ENCODE measurements at places on chromosomes 7 and 10. TPM values are rescaled to one million over a fixed set of nuclear protein-coding genes. Genes with fewer than 3 reads are reported as not detected.

DNA sequence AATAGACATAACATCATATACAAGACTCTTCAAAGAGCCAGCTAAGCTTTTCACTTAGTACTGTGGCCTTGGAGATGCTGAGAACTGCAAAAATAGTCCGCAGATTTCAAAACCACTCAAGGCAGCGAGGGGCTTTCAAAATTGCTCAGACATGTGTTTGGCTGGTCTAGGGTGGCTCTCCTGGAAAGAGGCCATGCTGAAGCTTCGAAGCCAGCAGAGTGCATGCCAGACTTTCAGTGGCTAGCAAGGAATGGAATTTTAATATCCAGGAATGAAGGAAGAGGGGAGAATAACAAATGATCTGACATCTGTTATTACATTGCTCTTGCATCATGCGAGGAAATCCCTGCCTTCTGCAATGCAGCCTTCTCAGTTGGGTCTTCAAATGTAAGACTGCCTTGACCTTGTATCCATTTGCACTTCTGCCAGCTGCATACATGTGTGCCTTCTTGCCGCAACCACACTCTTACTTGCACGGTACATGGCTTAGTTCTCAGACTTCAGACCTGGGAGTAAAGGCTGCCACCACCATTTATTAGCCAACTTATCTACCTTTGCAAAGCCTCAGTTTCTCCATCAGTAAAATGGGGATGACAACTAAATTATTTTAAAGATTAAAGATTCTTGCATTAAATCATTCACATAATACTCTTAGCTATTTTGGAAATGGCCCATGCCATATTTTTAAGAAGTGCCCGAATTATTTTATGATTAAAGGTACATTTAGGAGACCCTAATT, 55.9 kb downstream of the ITIH5 start:
- DNase-seq = no peak

Gene CHST15
- 0.47 TPM for total RNA-seq

Gene MOGAT3
- total RNA-seq = not detected

Gene CAV1
- not detected for total RNA-seq

DNA sequence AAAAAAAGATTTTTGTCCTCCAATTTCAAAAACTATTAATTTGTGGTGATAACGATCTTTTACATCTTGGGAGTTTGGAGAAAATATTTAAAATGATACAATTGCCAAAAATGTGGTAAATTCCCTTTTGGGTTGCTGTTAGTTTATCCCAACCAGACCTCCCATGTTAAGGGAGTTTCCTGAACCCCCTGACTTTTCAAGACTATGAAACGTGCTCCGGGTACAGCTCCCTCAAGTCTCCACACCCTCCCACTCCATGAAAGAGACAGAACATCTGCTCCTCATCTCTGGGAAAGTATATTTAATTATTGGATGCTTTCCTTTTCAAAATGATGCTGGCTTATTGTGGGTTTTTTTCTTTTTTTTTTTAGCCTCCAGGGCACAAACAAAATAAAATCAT, 534.6 kb upstream of the NRP1 start:
- DNase-seq = no peak

Gene TEX36
- total RNA-seq = not detected

DNA sequence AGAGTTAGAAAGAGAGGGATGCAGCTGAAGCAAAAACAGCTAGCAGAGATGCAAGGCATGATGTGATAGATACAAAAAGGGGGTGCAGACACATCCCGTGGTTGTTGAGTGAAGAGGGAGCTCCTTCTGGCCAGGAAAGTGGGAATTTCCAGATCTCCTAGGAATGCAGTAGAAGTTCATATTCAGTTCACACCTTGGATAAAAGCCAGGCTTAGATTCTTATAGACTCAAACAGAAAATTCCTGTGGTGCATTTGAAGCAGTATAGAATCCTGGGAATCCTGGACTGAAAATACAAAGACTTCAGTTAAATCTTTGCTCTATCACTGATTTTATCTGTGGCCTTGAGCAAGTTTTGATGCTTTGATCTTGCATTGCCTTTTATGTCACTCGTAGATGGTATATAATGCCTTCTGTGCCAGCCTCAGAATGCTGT, 33.9 kb downstream of the SGPL1 start:
- no peak for DNase-seq

Gene CD36
- total RNA-seq = not detected

- DNase-seq = no peak
Observed at GRCh38 chr7:24245362-24245761, 38.6 kb upstream of the NPY start.

DNA sequence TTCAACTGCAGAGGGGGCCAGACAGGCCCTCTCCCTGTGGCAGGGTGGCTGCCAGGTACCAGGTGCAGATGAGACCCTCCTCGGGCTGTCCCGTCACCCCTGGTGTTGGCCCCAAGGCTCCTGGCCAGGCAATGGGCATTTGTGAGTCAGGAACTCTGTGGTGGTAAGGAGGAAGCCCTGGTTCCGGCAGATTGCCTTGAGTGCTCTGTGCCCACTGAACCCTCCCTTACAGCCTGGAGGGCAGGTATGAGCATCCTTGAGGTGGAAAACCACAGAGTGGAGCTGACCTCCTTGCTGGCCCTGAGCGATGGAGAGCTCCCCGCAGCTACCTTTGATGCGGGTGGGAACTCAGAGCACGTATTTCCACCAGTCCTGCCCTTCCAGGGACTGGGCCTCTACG, 2.0 kb downstream of the PAOX start:
- DNase-seq = no peak

- DNase-seq = no peak
Observed at GRCh38 chr7:55158541-55159382, 139.9 kb downstream of the EGFR start.

Gene UCN3
- not detected for total RNA-seq

- DNase-seq = peak; percentile 12
Observed at GRCh38 chr10:5654218-5654755, 12.1 kb downstream of the ASB13 start.

- peak; percentile 67 for DNase-seq
Observed at GRCh38 chr7:105003275-105003674, 10.7 kb upstream of the KMT2E start.

GRCh38 chr10:60627778-60628748, 150.2 kb upstream of the CDK1 start:
- DNase-seq = no peak

Gene CFAP70
- 0.20 TPM for total RNA-seq

Gene ACTL6B
- total RNA-seq = not detected

DNA sequence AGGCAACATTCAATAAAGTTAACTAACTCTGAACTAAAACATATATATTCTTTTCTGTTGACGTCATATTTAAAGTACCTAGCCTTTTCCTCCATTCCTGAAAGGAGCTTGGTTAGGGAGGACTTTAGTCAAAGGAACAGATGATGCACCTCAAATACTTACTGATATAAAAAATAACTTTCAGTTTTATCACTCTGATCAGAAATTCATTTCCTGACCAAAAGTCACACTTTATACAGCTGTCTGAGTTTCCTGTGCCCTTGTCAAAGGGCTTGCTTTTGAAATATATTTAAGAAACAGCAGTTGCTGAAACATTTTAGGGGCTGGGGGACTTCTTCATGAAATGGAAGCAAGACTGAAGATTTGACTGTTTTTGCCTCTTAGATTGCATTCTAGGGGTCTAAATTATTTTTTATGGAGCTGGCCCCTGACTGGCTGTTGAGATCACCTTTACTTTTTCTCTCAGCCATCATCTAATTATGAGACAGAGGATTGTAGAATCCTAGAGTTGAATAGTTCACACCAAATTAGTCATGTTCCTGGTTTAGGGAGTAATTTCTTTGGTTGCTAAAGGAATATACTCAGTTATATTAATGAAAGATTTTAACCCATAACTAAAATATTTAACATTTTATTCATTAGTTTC, 46.6 kb downstream of the GLCCI1 start:
- no peak for DNase-seq

- DNase-seq = no peak
Observed at GRCh38 chr7:10718768-10719167, 254.9 kb upstream of the PHF14 start.

Gene DNA2
- total RNA-seq = 50.2 TPM

Gene UCMA
- not detected for total RNA-seq

- DNase-seq = no peak
Observed at GRCh38 chr7:82017334-82017943, 247.6 kb upstream of the HGF start.

DNA sequence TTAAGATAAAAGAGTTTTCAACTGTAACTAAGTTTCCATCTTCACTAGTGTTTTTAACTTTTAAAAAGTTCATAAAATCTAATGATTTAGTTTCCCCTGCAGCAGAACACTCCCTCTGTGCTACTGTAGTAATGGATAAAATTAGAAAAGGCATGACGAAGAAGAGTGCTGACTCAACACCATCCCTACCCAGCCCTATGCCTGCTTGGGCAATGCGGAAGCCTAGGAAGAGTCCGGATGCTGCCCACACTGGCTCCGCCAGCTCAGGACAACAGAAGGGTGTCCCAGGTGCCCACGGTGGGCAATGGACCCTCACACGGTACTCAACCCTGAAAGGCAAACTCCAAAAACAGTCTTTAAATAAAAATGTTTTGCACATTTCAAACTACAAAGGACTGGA, 118.2 kb downstream of the LARP4B start:
- no peak for DNase-seq

GRCh38 chr10:17993361-17993760, 41.6 kb downstream of the SLC39A12 start:
- no peak for DNase-seq

DNA sequence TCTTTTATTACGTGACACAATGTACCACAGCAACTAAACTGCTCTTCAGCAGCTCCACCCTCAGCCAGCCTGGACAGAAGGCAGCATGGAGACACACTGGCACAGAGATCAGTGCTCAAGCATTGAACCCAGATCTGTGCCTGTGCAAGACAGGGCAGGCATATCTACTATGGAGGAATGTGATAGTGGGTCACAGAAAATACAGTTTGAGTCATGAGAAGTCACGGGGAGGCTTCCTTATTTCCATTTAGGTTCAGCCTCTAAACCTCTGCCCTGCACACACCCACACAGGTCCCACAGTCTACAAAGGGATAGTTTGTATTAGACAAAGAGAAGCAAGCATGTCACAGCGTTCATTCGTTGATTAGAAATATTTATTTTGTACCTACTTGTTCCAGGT, 187.4 kb upstream of the AGR3 start:
- DNase-seq = no peak
